ENCODE measurements at places on chromosomes 11 and 22. TPM values are rescaled to one million over a fixed set of nuclear protein-coding genes. Genes with fewer than 3 reads are reported as not detected.
A peak's percentile ranks its signal among the peaks of the same experiment; 100 is the strongest.

DNA sequence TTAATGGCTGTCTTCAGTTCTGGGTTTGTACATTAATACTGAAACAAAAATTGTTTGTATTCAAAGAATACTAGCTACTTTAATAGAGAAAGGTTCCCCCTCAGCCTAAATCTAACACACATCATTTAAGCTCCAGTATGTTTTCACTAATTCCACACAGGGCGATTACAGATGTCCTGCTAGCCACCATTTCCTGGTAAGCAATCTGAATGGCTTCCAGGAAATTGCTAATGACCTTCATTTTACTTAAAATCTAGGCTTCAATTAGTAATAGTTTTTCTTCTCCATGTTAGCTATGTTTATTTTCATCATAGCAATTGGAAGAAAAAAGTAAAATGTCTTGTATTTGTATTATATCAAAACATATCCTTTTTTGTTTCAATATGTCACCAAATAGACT is 132.8 kb downstream of the SOX6 start:
- peak; percentile 14 for DNase-seq

GRCh38 chr11:119635776-119636175 is 93.2 kb downstream of the NECTIN1 start:
- no peak for DNase-seq

DNA sequence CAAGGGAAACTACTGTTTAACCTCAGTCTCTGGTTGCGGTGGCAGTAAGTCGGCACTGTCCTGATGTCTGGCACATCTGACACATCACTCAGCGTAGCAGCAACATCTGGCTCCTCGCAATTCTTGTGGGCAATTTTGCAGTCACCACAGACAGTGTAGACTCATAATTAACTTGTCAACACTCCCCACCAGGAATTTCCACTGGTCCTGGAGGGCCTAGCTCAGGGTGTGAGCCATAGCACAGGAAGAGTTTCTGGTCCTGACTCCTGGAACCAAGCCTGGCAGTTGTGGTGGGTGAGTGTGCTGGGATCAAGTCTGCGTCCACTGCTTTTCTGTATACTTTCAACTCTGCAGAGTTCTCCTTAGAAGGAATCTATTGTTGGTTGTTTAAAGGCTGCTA is 209.7 kb downstream of the SNX19 start:
- DNase-seq = no peak

DNA sequence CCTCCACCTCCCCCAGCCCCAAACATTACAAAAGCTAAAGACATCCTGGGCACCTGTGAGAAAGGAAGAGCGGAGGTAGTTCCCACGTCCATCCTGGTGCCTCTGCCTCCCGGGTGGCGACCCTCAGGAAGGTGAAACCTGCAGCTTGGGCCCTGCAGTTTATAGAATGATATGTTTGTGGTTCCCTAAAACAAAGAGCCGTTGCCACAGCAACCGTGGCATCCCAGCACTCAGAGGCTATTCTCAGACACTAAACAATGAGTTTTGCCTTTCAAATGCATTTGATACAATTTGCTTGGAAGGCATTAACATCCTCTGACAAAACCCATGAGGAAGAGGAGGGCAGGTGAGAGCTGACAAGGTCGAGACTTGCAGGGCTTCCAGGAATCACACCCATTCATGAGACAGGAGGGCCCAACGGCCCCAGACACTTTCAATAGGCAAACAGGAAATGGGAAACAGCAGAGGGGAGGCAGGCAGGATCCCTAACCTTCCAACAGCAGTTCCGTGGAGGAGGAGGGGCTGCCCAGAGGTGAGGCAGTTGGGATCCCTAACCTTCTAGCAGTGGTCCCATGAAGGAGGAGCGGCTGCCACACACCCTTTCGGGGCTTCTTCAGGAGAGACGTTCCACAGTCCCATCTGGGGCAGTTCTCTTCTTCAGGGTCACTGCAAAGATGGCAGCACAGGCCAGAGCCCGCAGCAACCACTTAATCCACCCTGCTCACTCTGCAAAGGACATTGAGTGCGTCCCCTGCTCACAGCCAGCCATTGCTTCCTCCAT is 379.2 kb downstream of the SHANK2 start:
- no peak for DNase-seq

DNA sequence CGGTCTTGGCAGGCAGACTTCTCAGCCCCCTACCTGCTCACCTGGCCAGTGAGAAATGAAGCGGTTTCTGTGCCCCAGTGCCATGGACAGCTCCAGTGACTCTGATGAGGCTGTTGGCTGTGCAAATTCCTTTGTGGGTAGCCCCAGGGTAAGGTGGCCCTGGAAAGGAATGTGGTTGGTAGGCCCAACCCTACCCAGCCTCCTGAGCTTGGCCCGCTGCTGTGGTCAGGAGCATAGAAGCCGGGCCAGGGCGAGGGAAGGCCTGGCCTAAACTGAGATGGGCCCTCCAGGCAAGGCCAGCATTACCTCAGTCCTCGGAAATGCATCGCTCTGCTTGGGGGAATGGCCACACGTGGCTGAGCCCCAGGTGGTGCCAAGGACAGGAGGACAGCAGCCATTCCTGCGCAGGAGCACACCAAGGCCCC is 16.9 kb downstream of the DAGLA start:
- DNase-seq = no peak

- no peak for DNase-seq
Measured at GRCh38 chr11:70786021-70786665, 387.8 kb downstream of the CTTN start.

DNA sequence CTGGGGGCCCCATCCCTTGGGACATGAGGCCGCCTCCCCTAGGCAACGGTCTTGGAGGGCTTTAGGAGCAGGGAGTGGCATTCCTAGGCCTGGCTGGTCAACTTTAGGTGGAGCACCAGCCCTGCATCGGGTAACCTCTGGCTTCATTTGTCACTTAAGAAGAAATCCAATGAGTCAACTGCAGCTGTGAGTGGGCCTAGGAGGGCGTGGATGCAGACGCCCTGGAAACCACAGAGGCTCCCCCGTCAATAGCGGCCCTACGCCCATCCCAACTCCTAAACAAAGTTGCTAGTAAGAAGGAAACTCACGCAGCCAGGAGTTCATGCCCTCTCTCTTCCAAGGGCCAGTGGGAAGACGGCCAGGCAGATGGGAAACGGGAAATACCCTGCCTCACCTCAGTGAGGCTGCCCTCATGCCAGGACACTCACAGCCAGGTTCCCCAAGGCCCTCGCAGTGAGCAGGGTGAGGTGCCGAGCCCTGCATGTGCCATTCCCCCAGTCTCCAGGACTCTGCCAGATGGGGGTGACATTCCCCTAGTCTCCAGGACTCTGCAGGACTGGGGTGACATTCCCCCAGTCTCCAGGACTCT is 20.8 kb downstream of the BID start:
- DNase-seq = no peak

- DNase-seq = no peak
Measured at GRCh38 chr22:42337356-42337755, 66.9 kb upstream of the TCF20 start.

- DNase-seq = no peak
Measured at GRCh38 chr11:78021611-78022010, 1.5 kb downstream of the KCTD14 start.

DNA sequence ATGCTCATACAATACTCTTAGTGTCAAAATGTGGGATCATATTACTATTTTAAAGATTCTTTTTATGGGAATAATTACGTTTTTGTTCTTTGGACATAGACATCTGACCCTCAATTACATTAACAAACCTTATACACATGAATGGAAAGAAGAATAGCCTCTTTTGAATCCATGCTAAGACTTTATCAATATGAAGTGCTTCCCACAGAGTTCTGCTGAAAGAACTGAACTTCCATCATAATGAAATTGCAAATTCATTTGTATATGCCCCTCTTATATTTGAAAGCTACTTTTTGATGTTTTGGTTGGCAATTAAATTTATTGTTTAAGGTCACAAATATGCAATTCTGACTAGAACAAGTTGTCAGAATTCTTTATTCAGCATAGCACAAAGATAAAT is 254.9 kb downstream of the TMEM135 start:
- DNase-seq = no peak

- no peak for DNase-seq
Measured at GRCh38 chr11:1336836-1337646, 27.6 kb upstream of the TOLLIP start.

DNA sequence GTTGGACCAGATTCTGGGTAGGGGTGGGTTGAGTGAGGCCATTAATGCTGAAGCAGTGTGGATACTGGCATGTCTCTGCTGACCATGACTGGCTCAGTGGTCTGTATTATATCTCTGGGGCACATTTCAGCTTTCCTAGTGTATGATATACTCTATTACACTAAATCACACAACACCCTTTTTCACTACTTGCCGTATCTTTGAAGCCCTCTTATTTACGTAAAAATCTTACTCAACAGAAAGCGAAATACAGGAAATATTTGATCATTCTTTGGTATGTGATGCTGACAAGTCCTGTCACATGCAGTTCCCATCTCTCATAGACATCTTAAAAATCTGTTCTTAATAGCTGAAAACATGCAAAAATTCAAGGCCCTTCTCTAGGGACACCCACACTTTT is 40.3 kb downstream of the OR5B17 start:
- no peak for DNase-seq

- DNase-seq = no peak
Measured at GRCh38 chr11:1404461-1405185, 14.9 kb downstream of the BRSK2 start.

- DNase-seq = no peak
Measured at GRCh38 chr22:44973829-44974228, 36.0 kb downstream of the PHF21B start.

- no peak for DNase-seq
Measured at GRCh38 chr11:6681949-6682348, 1.2 kb downstream of the MRPL17 start.

- DNase-seq = peak; percentile 90
Measured at GRCh38 chr11:64204464-64204989, 2.0 kb upstream of the FERMT3 start.

DNA sequence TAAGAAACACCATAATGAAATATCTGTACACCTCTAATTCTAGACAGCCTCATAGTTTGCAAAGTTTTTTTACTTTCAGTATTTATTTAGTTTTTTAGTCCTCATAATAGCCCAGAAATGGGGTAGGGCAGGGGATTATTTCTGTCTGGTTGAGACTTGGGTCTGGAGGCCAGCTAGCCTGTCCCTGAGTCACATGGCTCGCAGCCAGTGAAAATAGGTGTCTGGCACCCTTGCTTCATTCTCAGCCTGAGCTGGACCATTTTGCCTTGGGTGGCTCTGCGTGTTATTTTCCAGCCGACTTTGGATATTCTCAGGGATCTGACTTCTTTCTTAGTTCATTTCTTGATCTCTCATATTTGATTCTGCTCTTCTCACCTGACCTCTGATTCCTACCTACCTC is 123.9 kb upstream of the NARS2 start:
- no peak for DNase-seq

DNA sequence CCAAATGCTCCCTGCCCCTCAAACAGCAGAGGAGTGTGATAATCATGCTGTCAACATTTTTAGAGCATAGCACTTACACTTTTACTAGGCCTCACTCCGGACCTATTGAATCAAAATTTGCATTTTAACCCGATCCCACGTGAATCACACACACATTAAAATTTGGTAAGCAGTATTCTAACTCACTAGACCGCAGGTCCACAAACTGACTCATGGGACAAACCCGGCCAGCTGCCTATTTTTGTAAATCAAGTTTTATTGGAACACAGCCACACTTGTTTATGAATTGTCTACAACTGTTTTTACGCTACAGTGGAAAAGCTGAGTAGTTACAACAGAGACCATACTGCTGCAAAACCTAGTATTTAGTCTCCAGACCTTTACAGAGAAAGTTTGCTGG is 43.3 kb downstream of the SNX19 start:
- no peak for DNase-seq

GRCh38 chr11:6617315-6617781 is 1.9 kb downstream of the TPP1 start:
- DNase-seq = peak; percentile 36

- peak; percentile 75 for DNase-seq
Measured at GRCh38 chr11:7657306-7658025, 15.8 kb downstream of the CYB5R2 start.

GRCh38 chr11:6824136-6824823 is 21.2 kb upstream of the OR10A5 start:
- DNase-seq = no peak

The TMEM151A gene
- total RNA-seq = not detected

The CCDC73 gene
- total RNA-seq = not detected

The CCDC188 gene
- 11.6 TPM for total RNA-seq

The DGCR6 gene
- total RNA-seq = 0.44 TPM

The ATP6V1E1 gene
- total RNA-seq = 118 TPM

The CTSD gene
- total RNA-seq = 215 TPM

The GALNT18 gene
- total RNA-seq = 0.32 TPM

The MICAL2 gene
- total RNA-seq = 222 TPM

The RAG1 gene
- total RNA-seq = 1.2 TPM

The OR6A2 gene
- total RNA-seq = 0.46 TPM

The LRRC32 gene
- total RNA-seq = 117 TPM

The STX3 gene
- total RNA-seq = 45.5 TPM

The RAB39A gene
- total RNA-seq = not detected

The THRSP gene
- not detected for total RNA-seq

The ESAM gene
- 303 TPM for total RNA-seq

The OR5A1 gene
- not detected for total RNA-seq

The MOGAT2 gene
- not detected for total RNA-seq
